AML-193 (cell line): ENCODE measurements at places on chromosomes 16 and 17.
A peak's percentile ranks its signal among the peaks of the same experiment; 100 is the strongest.

GRCh38 chr17:72599891-72600290 lies 479.1 kb downstream of the SOX9 start:
- no peak for DNase-seq

- DNase-seq: no peak
Measured at GRCh38 chr17:81909231-81909630, 2.0 kb downstream of the PCYT2 start.

GRCh38 chr16:86364653-86365380 lies 145.5 kb upstream of the FOXF1 start:
- no peak for DNase-seq

- DNase-seq: no peak
Measured at GRCh38 chr16:47132308-47132707, 11.4 kb downstream of the NETO2 start.

- DNase-seq: no peak
Measured at GRCh38 chr16:57196753-57197152, 10.6 kb downstream of the RSPRY1 start.

- no peak for DNase-seq
Measured at GRCh38 chr16:13130586-13130985, 229.2 kb downstream of the SHISA9 start.

GRCh38 chr17:57687642-57688041 lies 57.5 kb downstream of the CCDC182 start:
- no peak for DNase-seq

DNA sequence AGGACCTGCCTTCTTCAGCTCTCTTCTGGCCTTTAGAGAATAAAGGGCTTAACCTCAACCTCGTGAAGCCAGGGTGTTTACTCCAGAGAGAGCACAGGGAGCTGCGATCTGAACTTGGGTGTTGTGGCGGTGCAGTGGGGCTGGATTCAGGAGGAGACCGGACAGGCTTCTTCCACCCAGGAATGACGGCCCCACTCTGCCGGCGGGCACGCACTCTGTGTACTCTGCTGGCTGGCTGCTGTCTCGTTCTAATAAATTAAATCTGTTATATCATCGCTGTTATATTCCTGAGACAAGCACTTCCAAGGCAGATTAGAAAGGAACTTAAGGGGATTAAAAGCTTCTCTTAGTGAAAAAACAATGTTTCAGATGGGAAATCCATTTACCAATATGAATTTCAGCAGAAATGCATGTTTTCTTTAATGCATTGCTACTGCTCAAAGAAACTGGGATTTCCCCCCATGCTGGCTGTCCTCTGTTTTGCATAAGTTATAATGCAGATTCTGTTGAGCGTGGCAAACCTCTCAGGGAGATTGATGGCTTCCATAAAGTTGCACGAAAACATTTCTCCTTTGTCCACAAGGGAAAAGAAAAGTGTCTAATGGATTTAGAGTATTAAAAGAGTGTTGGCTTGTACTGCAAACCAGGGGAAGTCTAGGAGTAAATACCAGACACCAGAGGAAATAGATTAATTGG lies 168.6 kb upstream of the IRX3 start:
- no peak for DNase-seq

DNA sequence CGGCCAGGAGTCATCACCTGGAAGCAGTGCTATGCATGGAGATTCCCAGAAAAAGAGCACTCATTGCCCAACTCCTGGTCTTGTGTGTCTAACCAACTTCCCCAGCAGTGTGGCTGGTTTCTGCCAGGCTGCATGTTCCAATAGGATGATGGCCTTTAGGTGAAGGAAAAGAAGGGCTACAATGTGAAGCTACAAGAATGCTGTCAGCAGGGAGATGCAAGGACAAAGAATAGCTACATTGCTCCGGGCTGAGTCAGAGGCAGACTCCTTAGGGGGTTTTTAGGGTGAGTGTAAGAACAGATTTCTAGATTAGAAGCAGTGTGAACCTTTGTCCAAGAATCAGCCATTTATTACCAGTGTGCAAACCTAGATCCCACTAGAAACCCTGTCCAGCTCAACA lies 63.0 kb upstream of the DNAH9 start:
- DNase-seq: no peak

GRCh38 chr16:84071121-84071520 lies 28.5 kb upstream of the SLC38A8 start:
- no peak for DNase-seq

DNA sequence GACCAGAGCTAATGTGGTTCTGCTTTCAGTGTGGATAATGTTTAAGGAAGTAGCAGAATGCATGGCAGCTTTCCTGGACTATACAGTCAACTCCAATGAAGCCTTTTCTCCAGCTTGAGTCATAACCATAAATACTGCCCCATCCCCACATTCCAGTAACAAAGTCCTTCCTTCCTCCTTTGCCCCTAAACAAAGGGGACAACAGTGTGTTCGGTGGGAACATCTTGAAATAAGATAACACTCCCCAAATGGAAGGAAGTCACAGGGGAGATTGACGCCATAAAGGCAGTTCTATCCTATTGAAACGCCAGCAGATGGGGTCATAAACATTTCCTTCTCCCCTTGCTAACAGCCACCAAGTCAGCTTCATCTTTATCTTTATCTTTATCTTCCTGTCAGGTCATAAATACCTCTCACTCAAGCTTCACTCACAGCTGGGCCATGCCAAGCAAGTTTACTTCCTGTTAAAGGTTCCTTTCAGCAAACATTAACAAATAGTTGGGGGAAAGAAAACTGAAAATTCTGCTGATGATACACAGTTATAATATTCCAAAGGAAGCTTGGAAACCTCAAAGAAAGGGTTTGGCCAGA lies 136.7 kb downstream of the SNX11 start:
- peak; percentile 52 for DNase-seq

DNA sequence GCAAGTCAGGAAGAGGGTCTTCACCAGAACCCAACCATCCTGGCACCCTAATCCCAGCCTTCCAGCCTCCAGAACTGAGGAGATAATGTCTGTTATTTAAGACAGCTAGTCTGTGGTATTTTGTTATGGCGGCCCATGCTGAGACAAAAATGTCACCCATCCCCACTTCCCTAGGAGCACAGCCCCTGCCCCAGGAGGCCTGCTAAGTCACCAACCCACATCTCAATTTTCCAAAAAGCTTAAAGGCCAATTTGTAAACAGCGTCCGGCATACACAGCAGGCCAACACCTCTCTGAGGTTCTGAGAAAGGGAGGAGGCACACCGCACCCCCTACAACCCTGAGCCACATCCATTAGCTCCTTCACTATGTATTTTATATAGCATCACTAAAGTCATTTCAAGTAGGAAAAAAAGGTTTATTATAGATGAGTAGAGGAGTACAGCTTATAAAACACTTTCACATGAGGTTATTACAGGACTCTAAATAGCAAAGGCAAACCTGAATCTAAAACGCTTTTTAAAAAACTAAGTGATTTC lies 6.9 kb downstream of the TMEM170A start:
- DNase-seq: no peak

GRCh38 chr16:80744856-80745255 lies 59.5 kb downstream of the CDYL2 start:
- no peak for DNase-seq

- DNase-seq: no peak
Measured at GRCh38 chr16:75566758-75567255, 628 bp downstream of the GABARAPL2 start.

GRCh38 chr17:45679426-45679825 lies 104.7 kb upstream of the CRHR1 start:
- no peak for DNase-seq

- no peak for DNase-seq
Measured at GRCh38 chr16:83147244-83147643, 520.5 kb downstream of the CDH13 start.

- no peak for DNase-seq
Measured at GRCh38 chr17:70030371-70030770, 44.7 kb upstream of the KCNJ16 start.

DNA sequence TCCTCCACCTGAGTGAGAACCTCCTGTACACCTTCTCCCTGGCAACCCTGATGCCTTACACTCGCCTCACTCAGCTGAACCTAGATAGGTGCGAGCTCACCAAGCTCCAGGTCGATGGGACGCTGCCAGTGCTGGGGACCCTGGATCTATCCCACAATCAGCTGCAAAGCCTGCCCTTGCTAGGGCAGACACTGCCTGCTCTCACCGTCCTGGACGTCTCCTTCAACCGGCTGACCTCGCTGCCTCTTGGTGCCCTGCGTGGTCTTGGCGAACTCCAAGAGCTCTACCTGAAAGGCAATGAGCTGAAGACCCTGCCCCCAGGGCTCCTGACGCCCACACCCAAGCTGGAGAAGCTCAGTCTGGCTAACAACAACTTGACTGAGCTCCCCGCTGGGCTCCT lies 679 bp downstream of the GP1BA start:
- DNase-seq: no peak

DNA sequence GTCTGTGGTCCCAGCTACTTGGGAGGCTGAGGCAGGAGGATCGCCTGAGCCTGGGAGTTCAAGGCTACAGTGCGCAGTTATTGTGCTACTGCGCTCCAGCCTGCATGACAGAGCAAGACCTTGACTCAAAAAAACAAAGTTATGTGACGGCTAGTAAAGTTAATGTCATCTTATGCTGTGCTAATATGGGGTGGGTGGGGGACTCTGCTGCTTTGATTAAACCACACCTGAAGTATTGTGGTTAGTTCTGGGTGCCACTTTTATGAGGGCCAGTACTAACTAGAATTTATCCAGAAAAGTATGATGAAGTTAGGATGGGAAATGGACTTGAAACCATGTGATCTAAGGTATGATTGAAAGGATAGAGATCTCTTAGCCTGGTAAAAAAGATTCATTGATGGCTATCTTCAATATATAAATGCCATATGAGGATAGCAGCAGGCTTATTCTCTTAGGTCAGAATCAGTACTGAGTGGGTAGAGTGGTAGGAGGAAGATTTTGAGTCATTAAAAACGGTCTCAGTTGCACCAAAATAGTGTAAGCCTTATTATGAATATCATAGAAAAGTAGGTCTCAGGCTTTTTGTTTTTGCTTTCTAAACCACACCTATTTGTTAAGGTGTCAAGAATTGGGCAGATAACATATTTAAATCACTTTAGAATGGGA lies 5.6 kb downstream of the WSB1 start:
- no peak for DNase-seq

DNA sequence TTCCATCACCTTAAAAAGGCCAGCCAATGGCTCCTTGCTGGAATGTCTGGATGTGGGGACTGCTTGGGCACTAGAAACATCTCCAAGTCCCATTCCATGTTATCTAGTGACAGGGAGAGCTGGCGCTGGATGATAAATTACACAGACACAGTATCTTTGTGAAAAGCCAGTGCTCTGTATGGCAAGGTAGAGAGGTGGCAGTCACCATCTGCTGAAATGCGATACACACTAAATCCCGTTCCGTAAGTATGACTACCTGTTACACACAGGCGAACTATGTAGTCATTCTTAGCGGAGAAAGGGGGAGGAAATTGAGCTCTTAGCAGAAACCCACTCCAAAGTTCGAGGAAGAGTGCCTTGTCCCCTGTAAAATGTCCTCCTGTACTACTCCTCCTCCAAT lies 81.0 kb upstream of the MYOCD start:
- no peak for DNase-seq

DNA sequence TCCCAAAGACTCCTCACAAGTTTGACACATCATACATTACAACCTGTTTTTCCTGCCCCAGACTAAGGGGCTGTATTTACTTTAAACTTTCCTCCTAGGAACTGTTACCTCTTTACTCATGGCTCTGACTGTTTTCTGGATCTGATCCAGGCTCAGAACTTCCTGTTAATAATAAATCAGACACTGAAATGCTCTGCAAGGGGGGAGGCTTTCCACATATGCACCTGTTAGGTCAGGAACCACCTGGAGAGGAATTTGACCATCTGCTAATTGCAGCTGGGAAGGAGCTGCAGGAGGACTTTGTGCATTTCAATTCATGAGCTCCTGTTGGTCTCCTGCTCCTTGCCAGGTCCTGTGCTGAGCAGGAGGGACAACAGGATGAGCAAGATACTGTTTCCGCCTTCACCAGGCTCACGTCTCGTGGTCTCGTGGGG lies 476.9 kb upstream of the CDH5 start:
- no peak for DNase-seq

DNA sequence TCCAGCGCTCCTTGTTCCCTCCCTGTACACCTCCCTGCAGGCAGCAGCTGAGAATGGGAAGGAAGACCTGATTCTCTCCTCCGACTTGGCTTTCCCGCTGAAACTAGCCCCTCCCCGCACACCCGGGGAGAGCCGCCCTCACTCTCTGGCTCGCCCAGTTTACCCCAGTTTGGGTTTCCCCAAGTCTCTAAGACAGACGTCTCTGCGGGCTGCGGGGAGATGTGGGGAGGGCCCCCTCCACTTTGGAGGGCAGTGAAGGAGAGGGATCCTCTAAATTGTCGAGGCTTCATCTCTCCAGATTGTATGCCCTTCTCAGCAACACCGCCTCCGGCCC lies 797 bp downstream of the GRB7 start:
- no peak for DNase-seq

- no peak for DNase-seq
Measured at GRCh38 chr16:25606069-25606468, 85.7 kb upstream of the HS3ST4 start.

DNA sequence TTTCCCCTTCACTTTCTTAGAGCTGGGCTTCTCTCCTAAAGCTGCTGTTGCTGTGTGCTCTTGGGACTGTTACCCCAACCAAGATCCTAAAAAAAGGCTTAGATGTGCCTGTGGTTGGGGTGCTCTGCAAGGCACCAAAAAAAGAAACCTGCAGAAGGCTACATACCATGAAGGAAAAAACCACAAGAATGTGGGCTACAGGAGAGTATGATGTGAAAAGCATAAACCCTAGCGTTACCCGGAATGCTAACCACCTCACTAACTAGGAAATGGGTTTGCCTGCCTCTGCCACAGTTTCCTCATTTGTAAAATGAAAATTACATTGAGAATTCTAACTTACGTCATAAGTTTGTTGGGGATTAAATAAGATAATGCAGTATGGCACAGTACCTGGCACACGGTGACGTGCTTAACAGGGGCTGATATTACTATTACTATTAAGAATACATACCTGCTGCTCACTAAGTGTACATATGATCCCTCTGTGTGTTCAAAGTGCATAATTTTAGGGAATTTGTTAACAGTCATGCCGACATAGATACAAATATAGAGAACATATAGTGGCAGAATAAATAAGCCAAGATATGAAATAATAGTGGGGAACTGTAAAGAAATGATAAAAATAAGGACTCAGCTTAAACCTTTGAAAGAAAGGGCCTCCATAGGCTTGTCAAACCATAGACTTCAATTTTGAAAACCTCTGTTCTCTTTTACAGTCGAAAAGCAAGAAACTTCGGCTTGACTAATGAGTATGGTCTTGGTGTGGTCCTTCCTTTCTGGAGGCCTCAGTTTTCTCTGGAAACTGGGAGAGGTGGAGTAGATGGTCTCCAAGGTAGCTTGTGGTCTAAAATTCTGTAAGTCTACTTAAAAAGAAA lies 177.8 kb upstream of the TBX2 start:
- peak; percentile 28 for DNase-seq

GRCh38 chr16:5905935-5906334 lies 808.3 kb upstream of the EEF2KMT start:
- no peak for DNase-seq

GRCh38 chr17:9211133-9211765 lies 189.9 kb downstream of the NTN1 start:
- no peak for DNase-seq
